IMR-90 (cell line): ENCODE measurements at places on chromosomes 16 and 17. TPM values are rescaled to one million over a fixed set of nuclear protein-coding genes. Genes with fewer than 3 reads are reported as not detected.
A peak's percentile ranks its signal among the peaks of the same experiment; 100 is the strongest.

DNA sequence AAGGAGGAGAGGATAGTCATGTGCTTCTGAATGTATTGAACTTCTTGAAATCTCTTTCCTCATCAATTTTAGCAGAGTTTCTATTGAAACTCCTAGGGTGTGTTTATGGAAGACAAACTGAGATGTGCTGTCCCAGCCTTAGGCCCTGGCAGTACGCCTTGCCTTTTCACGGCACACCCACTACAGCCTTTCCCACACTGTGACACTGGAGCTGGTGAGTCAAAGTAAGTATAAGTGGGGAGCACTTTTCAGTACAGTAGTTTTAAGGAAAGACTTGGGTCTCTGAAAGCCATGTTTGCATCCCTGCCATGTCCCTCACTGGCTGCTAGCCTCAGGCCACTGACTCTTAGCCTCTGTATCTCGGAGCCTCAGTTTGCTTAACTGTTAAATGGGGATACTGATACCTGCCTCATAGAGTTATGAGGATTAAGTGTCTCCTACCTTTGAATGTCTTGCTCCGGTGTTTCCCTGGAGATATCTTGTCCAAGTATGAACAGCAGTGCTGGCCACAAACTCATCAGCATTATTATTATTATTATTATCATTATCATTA is 144.7 kb upstream of the CRHR1 start:
- no peak for DNase-seq

DNA sequence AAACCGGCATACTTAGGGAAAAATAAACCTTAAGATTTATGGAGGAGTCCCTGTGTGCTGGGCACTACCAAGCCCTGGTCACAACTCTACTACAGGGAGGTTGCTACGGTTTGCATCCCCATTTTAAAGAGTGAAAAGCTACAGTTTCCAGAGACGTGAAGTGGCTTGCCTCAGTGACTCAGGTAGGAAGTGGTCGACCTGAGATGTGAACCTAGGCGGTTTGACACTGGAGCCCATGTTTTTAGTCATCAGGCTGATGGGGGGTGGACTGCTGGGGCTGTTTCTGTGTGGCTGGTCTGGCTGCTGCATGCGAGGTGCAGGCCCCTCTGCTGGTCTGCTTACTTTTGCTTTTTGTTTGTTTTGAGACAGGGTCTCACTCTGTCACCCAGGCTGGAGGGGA is 6.6 kb downstream of the COX6A2 start:
- DNase-seq = no peak

- peak; percentile 39 for DNase-seq
Measured at GRCh38 chr17:4566785-4567184, 6.4 kb upstream of the GGT6 start.

GRCh38 chr16:4142268-4142667 is 26.0 kb upstream of the ADCY9 start:
- DNase-seq = no peak

- DNase-seq = no peak
Measured at GRCh38 chr16:89143201-89143741, 28.3 kb upstream of the CDH15 start.

DNA sequence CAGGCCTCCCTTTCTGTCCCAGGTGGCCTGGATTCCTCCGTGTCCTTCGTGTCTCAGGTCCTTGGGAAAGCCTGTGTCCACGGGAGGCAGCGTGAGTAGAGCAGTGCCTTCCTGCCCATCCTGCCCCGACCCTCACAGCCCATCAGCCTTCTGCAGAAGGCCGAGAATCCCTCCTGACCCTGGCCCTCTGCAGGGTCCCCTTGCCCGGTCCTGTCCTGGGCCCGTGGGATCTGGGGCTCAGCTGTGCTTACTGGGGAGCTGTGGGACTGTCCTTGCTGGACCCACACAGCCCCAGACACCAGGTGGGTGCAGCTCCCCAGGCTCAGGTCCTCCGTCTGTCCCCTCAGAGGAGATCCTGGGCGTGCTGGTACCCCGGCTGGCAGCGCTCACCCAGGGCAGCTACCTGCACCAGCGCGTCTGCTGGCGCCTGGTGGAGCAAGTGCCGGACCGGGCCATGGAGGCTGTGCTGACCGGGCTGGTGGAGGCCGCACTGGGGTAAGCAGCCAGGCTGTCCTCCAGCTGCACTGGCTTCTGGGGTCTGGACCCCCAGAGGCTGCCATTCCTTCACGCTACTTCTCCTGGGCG is 3.9 kb downstream of the TELO2 start:
- DNase-seq = no peak

GRCh38 chr16:78001451-78002025 is 20.8 kb upstream of the CLEC3A start:
- DNase-seq = no peak

The TBC1D3I gene
- not detected in 2 replicates for total RNA-seq

The MAP2K4 gene
- 32.6 and 33.3 TPM in 2 replicates for total RNA-seq

The PIP4K2B gene
- 40.0 and 40.8 TPM in 2 replicates for total RNA-seq

The TBX4 gene
- total RNA-seq = 0.28 TPM in 1 of 2 replicates, not detected in the other

The ALDH3A1 gene
- total RNA-seq = not detected in 2 replicates

The ITGA2B gene
- under 0.01 TPM in 2 replicates for total RNA-seq

The SPATA2L gene
- total RNA-seq = 4.8 and 5.0 TPM in 2 replicates

The EVPL gene
- not detected in 2 replicates for total RNA-seq

The PIK3R6 gene
- total RNA-seq = not detected in 2 replicates

The HOXB5 gene
- 0.54 and 0.56 TPM in 2 replicates for total RNA-seq
